Epithelial cell of prostate (primary cell): ENCODE measurements at places on chromosomes 1 and 21.

DNA sequence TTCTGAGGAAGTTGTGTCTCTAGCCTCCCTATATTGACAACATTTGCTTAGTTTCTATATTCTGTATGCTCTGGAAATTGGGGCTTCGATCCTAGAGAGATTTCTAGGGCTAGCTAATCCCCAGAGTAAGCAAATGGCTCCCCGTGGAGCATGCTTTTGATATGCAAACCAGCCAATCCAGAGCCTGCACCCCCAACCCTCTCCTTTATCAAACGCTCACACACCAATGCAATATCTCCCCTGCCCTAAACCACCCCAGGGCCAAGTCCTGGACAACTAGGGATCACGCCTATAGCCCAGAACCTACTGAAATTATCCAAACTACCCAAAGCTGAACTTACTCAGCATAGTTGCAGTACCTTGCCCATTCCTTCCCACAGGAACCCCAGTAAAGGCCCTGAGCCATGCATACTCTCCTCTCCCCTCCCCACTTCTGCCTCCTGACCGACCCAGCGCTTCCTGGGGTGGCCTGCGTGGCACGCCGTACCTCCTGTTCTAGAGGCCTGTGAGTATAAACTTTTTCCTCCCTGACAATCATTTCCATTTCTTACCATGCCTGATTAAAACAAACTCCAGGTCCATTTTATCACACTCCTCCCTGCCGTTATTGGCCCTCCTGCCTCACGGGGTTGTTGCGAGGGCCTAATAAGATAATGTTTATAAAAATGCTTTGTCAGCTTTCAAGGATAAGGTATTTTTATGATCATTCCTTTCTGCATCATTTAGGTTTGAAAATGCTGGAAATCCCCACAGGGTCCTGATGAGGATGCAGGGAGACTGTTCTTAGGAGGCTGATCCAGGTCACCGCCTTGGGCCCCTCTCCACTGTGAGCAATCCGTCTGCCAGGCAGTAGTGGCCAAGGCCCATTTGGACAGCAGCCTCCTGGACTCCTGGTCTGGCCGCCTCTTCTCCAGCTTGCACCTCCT is 102.7 kb downstream of the TENT5C start:
- no peak for DNase-seq

- DNase-seq, result no peak
Measured at GRCh38 chr1:152739841-152740240, 18.0 kb upstream of the KPRP start.

GRCh38 chr1:33042831-33043230 is 6.1 kb upstream of the AK2 start:
- DNase-seq, result no peak

DNA sequence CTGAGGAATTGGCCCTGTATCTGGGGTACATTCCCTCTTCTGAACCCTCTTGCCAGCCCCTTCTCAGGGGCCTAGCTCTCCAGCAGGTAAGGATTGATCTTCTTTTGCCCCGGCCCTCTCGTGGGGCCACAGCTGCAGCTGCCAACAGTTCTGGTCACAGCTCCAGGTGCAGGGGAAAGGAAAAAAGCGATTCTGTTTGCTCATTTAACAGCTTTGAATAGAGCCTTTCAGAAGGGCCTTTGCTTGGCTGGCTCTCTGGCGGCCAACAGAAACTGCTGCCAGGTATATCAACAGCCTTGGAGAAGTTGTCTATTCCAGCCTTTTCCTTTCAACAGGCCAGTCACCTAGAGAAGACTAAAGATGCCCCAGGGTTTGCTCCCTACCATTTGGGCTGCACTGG is 16.1 kb upstream of the FMOD start:
- DNase-seq, result no peak
